ENCODE measurements at places on chromosomes 1 and 21.
A peak's percentile ranks its signal among the peaks of the same experiment; 100 is the strongest.

DNA sequence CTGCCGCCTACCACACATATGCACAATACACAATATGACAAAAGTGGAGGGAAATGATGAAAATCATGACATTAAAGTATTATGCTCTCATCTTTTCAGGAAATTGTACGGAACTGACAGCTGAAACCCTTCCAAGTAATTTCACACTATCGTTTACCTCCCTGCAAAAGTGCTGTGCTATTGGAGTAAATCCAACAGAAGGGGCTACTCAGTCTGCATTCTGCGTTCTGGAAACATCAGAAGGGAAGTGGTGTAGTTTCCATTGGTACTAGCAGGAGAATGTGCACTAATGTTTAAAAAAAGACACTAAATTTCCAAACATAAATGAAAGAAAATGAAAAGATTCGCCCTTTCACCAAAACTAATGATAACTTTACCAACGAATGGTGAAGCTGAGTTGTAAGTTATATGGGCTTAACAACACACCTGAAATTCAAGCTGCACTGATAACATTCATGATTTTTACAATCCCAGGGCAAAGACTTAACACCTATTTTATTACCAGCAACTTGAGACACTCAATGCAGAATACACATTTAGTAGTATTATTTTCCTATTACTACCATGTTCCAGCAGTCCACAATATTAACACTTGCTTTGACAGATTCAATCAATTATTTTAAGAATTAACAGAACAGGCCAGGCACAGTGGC lies 3.2 kb downstream of the DENND1B start:
- no peak for DNase-seq

DNA sequence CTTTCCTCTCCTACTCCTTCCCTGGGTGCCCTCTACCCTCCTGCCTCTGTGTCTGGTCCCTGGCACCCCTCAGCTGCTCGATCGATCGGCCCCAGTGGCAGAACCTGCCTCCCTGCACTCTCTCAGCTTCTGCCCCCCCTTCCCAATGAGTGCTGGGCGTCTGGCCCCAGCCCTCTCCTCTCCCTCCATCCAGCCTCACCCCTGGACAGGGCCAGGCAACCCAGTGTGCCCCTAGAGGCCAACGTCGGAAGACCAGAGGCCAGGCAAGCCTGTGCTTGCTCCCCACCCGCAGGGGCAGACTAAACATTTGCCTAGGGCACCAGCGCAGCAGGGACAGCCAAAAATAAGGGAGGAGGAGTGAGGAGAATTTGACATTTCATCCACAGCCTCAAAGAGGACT lies 43.5 kb downstream of the LGR6 start:
- DNase-seq: no peak

- DNase-seq: no peak
Observed at GRCh38 chr1:198917226-198917625, 278.4 kb downstream of the PTPRC start.

- peak; percentile 5 for DNase-seq
Observed at GRCh38 chr1:99645699-99646531, at the start of gene PALMD. TSS of gene PALMD (plus strand) at chr1:99646113. CDS start at chr1:99646318, 205 bp downstream.

GRCh38 chr1:241237873-241238272 lies 119.1 kb downstream of the RGS7 start:
- no peak for DNase-seq

DNA sequence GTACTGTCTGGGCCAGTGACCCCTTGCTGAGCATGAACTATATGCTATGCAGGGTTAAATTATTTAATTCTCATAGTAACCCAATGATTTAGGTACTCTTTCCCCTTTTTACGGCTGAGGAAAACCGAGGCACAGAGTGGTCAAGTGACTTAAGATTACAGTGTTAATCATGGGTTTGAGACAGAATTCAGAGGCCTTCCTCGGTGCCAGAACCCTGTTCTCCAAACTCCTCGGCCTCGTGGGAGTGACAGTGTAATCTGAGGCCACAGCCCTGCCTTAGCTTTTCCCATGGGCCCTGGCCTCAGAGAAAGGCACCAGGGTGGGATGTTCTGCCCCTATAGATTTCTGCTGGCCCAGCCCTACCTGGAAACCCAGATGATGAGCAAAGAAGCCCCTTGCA lies 86.4 kb upstream of the ZNF648 start:
- DNase-seq: no peak

DNA sequence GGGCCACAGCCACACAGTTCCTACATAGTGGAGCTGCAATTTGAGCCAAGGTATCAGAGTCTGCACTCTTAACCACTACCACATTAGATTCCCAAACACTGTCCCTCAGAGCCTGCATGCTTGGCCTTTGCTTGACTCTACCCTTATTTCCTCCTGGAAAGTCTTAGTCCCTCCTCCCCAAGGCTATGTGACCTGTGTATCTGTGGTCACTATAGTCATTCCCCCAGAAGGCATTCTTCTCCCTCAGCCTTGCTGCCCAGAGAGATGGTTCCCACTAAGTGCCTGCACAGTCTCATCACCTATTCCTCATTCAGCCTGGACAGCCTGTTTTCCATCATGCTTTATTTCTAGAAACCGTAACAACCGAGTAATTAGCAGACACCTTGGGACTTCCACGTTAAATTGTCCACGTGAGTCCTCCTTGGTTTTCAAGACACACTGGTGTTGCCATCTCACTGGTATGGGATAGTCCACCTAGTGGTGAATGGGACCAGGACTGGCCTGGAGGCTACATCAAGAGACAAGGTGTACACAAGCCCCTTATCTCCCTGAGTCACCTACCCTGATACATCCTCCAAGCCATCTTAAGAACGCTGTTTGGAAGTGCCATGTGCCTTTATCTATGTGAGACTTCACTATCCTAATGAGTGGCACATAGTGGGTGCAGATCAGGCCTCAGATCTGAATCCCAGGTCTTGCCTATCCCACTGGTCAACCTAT lies 3.8 kb upstream of the ZNF648 start:
- no peak for DNase-seq

DNA sequence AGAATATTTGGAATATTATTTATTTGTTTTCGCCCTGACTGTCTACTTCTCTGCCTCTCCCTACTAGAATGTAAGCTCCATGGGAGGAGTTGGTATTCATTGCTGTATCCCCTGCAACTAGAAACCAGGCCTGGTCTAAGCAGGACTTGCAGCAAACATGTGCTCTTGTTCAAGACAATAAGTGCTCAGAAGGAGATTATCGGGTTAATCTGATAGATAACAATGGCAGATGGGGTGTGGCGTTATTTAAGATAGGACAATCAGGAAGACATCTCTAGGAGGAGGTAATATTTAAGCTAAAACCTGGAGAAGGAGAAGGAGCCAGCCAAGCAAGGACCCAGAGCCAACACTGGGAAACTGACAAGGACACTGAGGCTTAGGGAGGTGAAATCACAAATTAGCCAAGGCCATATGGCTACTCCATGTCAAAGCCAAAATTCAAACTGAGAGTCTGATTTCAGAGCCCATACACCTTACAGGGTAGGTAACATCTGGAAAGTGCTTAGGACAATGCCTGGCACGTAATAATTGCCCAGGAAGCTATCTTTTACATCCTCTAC lies 41.5 kb downstream of the STYXL2 start:
- no peak for DNase-seq

DNA sequence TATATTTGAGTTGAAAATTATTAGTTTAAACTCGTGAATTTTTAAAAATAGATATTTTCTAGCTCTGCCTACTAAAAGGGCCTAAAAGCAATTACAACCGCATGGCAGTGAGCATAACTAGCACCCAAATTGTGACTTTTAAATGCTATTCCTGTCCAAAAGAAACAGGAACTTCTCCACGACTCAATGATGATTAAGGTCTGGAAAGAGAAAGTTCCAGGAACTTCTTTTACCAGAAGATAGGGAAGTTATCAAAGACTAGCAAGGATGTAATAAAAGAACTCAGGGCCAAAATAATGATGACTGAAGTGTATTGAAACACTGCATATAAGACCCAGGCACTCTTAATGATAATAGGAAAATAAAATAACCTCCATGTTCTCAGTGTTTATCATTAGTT lies 313.0 kb downstream of the PLPP3 start:
- DNase-seq: no peak
